ENCODE measurements at places on chromosomes 11 and 22.

- peak; percentile 82 for DNase-seq
These were observed 22.0 kb downstream of the RHBDD3 start for GRCh38 chr22:29245626-29246385.

GRCh38 chr11:103035791-103036434 is 56.0 kb downstream of the DCUN1D5 start:
- no peak for DNase-seq

- peak; percentile 81 for DNase-seq
These were observed 638 bp downstream of the PARVA start for GRCh38 chr11:12377824-12378593.

GRCh38 chr11:3243880-3244279 is 11.7 kb upstream of the MRGPRE start:
- DNase-seq: no peak
